Activated B cell treated with CpG ODN at 0.5 μM for 24 hours (primary cell): ENCODE measurements at places on chromosomes 2 and 18. TPM values are rescaled to one million over a fixed set of nuclear protein-coding genes. Genes with fewer than 3 reads are reported as not detected.

The CNGA3 gene
- not detected in 2 replicates for total RNA-seq

The TEX44 gene
- total RNA-seq, result not detected in 2 replicates

The NETO1 gene
- 9.1 and 10.1 TPM in 2 replicates for total RNA-seq

The NCOA1 gene
- total RNA-seq, result 44.9 and 49.5 TPM in 2 replicates

GRCh38 chr2:45497355-45497754, 113.7 kb downstream of the SRBD1 start:
- peaks cover 19% of the 10 kb centered on the region for H3K4me1 ChIP-seq
- no peak overlapping the region for H3K27ac ChIP-seq
- H3K36me3 ChIP-seq, result peaks cover 14% of the 10 kb centered on the region
- no peaks in the 10 kb centered on the region for H3K27me3 ChIP-seq
- no peak for DNase-seq

DNA sequence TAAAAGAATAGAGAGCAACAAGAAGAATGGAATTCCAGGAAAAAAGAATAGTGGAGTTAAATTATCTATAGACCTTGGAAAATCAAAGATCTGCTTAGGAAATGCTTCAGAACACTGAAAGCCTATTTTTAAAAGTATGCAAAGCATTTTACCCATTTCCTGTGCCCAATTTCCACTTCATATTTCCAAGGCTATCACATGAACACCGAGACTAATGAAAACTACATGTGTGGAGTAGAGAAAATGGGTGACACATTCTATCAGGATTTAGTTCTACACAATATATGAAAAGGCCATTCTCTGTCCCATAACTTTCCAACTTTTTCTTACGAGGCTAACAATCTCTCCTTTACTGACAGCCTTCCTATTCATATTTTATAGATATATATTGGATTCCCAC, 279.4 kb downstream of the CCDC178 start:
- no peak overlapping the region for H3K4me3 ChIP-seq
- H3K27ac ChIP-seq, result no peak overlapping the region
- H3K36me3 ChIP-seq, result no peaks in the 10 kb centered on the region

GRCh38 chr2:227317834-227318233, 7.2 kb upstream of the MFF start:
- no peak overlapping the region for H3K27ac ChIP-seq
- H3K4me1 ChIP-seq, result no peaks in the 10 kb centered on the region
- no peaks in the 10 kb centered on the region for H3K27me3 ChIP-seq

DNA sequence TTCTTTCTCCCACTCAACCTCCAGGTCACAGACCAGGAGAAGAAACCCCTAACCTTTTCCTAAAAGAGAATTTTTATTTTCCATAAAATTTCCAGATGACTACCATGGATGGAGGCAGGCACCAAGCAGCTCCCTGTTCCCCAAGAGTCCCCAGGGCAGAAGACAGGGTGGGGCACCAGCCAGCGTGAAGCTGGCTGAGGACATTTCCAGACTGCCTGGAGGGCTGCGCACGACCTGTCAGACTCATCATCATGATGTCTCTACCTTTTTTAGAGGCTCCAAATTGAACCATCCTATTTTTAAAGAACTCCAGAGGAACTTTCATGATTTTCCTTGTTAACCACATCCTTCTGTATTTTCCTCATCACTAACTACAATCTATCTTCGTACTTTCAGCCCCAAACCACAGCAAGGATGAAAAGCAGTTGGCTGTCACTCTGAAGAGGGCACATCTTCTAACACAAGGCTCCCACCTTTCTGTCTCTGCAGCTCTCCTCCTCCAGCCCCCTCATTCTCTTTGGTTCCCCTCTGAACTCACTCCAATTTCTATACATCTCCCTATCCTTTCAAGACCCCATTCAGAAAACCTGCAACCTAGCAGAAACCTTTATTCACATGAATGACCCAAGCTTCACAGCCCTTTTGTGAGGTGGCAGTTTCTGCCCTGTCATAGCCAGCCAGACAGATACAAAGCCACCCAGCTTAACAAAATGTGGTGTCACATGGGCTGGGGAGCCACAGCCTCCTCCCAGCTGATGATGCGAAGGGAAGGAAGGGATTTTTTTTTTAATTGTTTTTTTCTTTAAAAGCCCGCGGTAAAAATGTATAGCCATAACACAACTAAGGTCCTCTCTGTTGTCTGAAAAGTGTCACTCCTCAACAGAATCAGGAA, 11.1 kb downstream of the AMMECR1L start:
- no peaks in the 10 kb centered on the region for H3K27me3 ChIP-seq
- H3K27ac ChIP-seq, result peak overlapping the region; percentile 3
- no peak overlapping the region for H3K4me3 ChIP-seq
- no peak for DNase-seq

DNA sequence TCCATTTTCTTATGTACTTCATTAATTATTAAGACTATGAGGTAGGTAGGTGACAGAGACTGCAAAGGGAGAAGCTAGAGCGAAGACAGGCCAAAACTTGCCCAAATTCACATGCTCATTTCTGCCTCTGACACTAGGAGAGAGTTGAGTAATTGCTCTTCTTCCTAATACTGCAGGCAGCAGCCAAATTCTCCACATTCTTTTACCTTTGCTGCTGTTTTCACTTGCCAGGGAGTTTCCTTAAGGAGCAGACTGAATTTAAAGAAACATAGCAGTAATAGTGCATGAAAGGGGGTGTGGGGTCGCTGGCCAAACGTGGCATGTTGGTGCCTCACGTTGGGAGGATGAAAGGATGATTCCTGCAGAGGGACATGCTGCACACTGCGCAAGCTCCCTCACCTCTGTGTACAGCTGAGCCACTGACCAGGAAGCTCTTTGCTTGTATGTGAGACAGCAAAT, 12.3 kb downstream of the CRIM1 start:
- DNase-seq, result no peak
- H3K4me1 ChIP-seq, result no peaks in the 10 kb centered on the region
- peaks cover 4% of the 10 kb centered on the region for H3K27me3 ChIP-seq
- no peaks in the 10 kb centered on the region for H3K36me3 ChIP-seq
- H3K27ac ChIP-seq, result no peak overlapping the region

- peaks cover 9% of the 10 kb centered on the region for H3K4me1 ChIP-seq
- peak overlapping the region; percentile 95 for H3K4me3 ChIP-seq
- H3K27ac ChIP-seq, result no peak overlapping the region
- no peak for DNase-seq
These were observed 698 bp upstream of the TMEM237 start for GRCh38 chr2:201644001-201644400.

DNA sequence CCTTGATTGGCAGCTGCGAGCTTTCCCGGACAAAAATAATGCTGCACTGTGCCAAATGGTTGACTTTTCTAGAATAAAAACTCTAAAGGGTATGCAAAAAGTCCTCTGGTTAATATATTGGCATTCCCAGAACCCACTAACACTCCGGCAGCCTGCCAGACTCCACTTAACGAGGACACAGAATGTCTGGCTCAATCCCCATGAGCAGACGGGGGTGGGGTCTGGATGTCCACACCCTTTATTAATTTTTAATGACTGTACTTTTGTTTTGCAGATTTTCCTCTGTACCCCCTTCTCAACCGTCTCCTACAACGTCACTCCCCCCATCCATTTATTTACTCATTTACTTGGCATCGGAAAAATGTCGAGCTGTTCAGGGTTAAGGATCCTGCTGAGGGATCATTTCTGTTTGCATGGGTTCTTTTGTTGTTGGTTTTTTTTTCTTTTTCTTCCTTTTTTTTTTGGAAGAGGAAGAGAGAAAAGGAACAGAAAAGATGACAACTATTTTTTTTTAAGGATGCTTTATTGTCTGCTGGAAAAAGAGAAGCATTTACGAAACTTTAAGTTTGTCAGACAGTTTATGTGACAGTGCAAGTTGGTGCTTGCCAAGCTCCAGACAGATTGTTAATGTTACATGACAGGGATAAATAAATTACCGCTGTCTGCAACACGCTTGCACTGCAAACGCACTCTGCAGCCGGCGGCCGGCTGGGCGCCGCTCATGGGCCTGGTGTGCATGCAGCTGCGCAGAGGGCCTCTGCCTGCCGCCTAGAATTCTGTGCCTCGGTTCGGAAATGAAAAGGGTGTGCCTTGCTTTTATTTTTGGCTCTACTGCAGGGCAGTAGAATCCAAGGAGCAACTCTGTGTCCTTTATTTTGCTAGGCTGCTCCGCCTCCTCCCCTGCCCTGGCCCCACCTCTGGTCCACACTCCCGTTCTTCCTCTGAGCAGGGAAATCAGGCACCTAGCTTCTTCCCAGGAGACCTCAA, 3.6 kb downstream of the LDLRAD4 start:
- H3K36me3 ChIP-seq, result no peaks in the 10 kb centered on the region
- H3K4me3 ChIP-seq, result no peak overlapping the region
- peaks cover 8% of the 10 kb centered on the region for H3K4me1 ChIP-seq
- H3K27ac ChIP-seq, result no peak overlapping the region

DNA sequence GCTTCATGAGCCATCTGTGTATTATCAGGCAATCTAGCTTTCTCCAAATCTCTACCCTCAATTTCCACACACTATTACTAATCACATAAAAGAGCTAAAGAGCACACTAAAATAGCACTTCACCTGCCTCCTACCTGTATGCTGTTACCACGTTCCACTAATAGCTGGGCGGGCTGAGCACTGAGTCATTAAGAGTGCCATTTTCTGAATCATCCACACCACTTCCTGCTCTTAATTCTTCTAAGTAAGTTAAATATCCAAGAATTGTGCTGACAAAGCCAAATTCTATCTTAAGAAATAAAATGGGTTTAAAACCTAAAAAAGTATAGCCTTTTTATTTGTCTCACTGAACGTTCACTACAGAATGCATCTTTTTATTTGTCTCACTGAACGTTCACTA, 35.7 kb downstream of the NOL10 start:
- no peaks in the 10 kb centered on the region for H3K4me1 ChIP-seq
- no peak for DNase-seq
- H3K27ac ChIP-seq, result no peak overlapping the region
- no peaks in the 10 kb centered on the region for H3K27me3 ChIP-seq
- peaks cover 88% of the 10 kb centered on the region for H3K36me3 ChIP-seq
- no peak overlapping the region for H3K4me3 ChIP-seq

- no peak overlapping the region for H3K4me3 ChIP-seq
- H3K36me3 ChIP-seq, result peaks cover 4% of the 10 kb centered on the region
- no peaks in the 10 kb centered on the region for H3K4me1 ChIP-seq
- H3K27me3 ChIP-seq, result peaks cover 4% of the 10 kb centered on the region
- H3K27ac ChIP-seq, result no peak overlapping the region
These were observed 9.6 kb downstream of the CHMP1B start for GRCh38 chr18:11860594-11861450.

DNA sequence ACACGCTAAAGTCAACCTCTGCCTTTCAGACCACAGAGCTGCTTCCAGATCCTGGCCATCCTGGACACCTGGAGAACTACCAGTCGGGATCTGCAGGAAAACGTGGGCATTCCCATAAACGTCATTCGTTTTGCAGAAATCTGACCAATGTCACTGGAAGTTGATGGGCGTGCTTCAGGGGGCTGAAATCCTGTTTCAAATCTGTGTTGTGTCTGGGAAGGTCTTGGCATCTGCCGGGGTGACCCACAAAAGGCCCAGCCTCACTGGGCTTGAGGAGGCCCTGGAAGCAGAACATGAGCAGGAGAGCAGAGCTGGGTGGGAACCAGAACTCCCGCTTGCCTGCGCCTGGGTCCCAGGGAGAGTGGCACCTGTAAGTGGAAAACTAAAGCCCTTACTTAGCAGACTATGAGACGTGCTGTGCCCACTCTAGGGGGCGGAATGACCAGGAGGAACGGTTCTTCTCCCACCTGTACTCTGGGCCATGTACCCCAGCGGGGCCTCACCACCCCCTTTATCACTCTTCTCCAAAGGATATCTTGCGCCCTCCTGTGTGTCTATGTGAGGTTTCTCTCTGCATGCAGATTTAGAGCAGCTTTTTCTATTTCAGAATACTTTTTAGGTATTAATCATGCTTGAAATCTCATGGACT, 200.9 kb downstream of the FAM210A start:
- no peak overlapping the region for H3K4me3 ChIP-seq
- H3K27ac ChIP-seq, result no peak overlapping the region
- DNase-seq, result no peak
- peaks cover 8% of the 10 kb centered on the region for H3K4me1 ChIP-seq
- H3K27me3 ChIP-seq, result no peaks in the 10 kb centered on the region

- no peak overlapping the region for H3K4me3 ChIP-seq
- no peak overlapping the region for H3K27ac ChIP-seq
These were observed 244.1 kb downstream of the HDAC4 start for GRCh38 chr2:239156516-239157265.

DNA sequence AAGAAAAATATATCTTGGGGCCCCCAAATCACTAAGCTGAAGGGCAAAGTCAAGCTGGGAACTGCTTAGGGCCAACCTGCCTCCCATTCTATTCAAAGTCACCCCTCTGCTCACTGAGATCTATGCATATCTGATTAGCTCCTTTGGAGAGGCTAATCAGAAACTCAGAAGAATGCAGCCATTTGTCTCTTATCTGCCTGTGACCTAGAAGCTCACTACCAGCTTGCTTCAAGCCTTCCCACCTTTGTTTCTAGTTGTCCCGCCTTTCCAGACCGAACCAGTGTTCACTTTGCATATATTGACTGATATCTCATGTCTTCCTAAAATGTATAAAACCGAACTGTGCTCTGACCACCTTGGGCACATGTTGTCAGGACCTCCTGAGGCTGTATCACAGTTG, 479.4 kb downstream of the METTL4 start:
- H3K27me3 ChIP-seq, result peaks cover 4% of the 10 kb centered on the region
- DNase-seq, result no peak
- no peaks in the 10 kb centered on the region for H3K4me1 ChIP-seq
- H3K27ac ChIP-seq, result no peak overlapping the region
- H3K36me3 ChIP-seq, result no peaks in the 10 kb centered on the region

DNA sequence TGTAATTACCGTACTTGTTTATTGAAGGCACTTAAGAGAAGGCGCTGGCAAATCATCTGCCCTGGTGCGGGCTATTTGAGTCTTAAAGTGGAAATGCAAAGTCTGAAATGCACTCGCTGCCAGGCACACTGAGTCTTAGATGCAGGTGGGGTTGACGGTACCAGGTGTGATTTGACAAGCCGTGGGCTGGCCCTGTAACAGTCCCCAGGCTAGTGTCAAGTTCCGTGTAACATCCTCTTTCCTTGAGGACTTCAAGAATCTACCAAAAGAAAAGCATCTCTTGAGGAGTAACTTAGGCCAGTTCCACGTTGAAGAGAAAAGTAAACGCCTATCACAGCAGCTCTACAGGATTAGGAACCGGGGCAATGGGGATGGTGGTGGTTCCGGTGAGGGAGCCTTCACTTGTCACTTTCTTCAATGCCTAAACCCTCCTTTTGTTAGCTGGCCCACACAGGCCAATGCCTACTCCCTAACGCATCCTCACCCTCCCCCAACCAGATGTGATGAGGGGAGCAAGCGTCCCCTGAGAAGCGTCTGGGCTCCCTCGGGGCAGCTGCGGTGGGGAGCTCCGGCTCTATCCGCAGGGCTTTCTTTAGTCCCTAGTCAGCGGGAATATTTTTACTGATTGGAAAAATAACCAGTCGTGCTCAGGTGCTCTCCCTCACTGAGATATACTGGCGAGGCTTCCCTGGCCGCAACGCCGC, 1.5 kb upstream of the UGP2 start:
- H3K27me3 ChIP-seq, result peaks cover 2% of the 10 kb centered on the region
- H3K4me3 ChIP-seq, result peak overlapping the region; percentile 97
- H3K36me3 ChIP-seq, result peaks cover 12% of the 10 kb centered on the region
- no peak for DNase-seq
- H3K4me1 ChIP-seq, result peaks cover 42% of the 10 kb centered on the region
